NCI-H2029 treated with DMSO at 0.1 percent for 48 hours (cell line): ENCODE measurements at places on chromosomes 12 and 14.

GRCh38 chr12:76012644-76013043 is 18.9 kb downstream of the PHLDA1 start:
- DNase-seq = no peak

GRCh38 chr12:82966001-82966559 is 279.4 kb downstream of the TMTC2 start:
- no peak for DNase-seq

GRCh38 chr14:51677266-51677665 is 25.6 kb downstream of the FRMD6 start:
- no peak for DNase-seq

DNA sequence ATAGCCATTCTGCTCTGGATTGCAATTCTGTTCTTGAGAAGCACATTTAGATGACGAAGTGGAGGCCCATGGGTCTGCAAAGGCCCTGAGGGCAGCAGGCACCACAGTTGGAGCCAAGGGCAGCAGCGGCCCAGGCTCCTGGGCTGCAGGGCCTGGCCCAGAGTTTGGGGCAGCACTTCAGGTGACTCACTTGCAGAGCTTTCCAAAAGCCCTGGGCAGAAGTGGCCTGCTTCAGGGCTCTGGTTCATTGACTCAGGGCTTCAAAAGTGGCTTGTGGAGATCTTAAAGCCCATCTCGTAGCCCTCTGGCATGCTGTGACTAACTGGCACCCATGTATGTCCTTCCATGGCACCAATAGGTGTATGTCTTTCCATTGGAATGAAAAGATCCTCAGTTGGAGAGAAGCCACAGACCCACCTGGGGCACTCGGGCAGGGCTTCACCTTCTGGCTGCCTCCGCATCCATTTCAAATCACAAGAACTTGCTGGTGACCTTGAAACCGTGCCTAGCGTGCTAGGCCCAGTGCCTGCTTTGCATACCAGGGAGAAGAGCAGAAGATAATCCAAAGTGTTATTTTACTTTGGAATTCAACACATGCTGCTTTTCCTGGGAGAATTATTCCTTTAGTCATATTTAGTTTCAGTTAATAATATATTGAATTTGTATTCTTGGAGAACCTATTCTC is 106.7 kb downstream of the PRMT8 start:
- DNase-seq = no peak

DNA sequence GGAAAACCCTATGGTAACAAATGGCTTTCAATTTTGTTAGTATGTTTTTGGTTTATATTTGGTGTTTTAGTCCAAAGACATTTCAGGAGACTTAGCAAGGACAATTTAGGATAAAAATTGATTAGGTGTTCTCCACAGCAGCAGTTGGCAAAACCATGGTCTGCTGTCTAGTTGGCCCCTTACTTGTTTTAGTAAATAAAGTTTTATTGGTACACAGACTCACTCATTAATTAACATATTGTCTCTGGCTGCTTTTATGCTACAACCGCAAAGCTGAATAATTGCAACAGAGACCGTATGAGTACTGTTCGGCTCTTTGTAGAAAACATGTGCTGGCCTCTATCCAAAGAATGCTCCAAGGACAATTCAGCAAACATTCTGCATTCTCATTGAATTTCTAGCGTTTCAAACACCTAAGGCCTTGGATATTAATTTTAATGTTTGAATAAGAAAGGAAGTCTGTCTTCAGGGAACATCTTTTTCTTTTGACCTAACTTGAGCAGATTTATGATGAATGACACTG is 77.7 kb downstream of the CCDC92 start:
- no peak for DNase-seq

GRCh38 chr14:61505815-61506809 is 184.7 kb downstream of the PRKCH start:
- no peak for DNase-seq

DNA sequence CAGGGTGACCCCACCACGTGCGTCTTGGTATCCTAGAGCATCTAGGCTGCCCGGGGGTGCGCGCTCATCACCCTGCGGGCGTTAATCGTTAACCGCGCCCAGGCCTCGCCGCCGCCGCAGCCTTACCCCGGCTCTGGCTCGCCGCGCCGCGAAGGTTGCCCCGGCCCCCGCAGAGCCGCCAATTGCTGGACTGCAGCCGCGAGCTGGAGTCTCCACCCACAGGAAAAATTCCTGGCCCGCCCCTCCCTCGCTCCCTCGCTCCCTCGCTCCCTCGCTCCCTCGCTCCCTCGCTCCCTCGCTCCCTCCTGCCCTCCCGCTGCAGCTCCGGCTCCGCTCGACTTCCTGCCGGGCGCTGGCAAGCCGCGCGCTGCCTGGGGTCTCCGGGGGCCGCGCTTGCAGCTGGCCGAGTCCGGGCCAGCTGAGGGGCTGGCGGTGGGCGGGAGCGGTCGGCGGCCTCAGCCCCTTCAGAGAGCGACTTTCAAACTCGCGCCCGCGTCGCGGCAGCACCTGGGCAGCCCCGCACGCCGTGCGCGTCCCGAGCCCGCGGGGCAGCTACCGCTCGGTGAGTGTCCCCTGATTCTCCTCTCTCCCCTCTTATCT is at the start of gene PLEKHG3:
PLEKHG3 (plus strand) TSS at position 282 of the 600 bp plus-strand sequence. CDS start 23,208 bp downstream, outside the sequence.
- no peak for DNase-seq

- no peak for DNase-seq
Observed at GRCh38 chr12:109144224-109144623, 27.8 kb downstream of the ACACB start.

- no peak for DNase-seq
Observed at GRCh38 chr14:43983721-43984120, 523.4 kb downstream of the FSCB start.

DNA sequence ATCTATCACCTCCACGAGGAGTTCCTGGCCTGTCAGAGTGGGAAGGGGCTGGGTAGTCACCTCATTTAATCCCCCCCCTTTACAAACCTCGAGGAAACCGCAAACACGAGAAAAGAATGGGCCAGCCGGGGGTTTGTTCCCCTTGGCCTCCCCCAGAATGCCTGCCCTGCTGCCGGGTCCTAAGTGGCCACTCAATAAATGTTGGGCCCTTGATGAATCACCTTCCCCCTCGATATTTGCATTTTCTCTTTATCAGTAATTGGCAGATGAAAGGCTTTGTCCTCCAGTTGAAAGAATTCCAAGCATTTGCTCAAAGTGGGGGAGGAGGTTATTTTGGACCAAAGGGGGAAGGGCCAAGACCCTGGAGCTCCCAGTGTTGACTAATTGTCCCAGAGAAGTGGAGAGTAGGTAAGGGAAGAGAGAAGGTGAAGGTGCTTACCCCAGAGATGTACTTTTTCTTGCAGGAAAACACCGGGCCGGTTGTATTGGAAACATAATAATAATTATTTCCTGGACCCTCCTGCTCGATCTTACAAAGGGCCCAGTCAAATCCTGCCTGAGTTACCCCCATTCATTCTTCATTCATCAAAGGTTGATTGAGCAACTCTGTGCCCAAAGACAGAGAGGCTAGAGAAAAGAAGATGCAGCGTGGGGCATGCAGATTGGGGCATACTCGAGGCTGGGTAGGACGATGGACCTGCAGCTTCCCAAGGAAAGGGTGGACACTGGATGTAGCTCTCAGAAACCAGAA is 1.9 kb upstream of the KDM2B start:
- no peak for DNase-seq

- DNase-seq = no peak
Observed at GRCh38 chr12:10272467-10272866, 35.2 kb upstream of the KLRD1 start.

- no peak for DNase-seq
Observed at GRCh38 chr12:4736091-4736490, 15.9 kb downstream of the GALNT8 start.

GRCh38 chr12:27427824-27428223 is 18.7 kb upstream of the SMCO2 start:
- DNase-seq = no peak

DNA sequence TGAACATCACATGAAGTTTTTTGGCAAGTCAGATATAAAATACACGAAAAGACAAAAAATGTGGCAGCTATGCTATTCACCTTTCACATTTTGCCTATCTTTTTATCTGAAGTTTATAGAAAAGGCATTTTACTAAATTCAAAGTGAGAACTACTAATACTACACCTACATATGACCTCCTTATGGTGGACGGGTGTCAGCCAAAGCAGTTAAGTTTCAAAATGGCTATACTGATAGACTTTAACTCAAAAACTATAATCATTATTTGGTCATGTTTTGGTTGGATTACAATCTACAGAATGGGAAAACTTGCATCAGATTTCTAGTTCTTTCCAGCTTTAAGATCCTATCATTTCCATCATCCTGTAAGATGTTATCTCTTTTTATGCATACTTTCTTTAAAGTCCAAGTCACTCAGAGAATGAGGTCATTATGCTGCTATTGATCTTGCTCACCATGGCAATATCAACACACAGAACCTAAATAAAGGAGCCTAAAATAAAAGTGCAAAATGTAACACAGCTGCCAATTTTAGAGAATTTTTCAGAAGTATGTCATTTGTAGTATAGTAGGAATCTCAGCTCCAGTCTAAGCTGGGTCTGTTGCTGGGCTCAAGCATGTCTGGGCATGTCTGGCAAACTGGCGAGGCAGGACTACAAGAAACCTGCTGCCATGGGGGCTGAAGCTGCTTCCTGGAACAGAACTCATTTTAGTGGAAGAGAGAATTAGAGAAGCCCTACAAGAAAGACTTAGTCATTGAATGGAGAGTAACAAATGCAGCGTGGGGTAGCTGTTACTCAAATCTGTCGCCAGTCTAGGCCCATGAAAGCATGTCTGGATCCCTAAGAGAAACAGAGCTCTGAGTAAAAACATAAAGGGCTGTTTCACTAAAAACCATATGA is 7.6 kb upstream of the AEBP2 start:
- DNase-seq = no peak

DNA sequence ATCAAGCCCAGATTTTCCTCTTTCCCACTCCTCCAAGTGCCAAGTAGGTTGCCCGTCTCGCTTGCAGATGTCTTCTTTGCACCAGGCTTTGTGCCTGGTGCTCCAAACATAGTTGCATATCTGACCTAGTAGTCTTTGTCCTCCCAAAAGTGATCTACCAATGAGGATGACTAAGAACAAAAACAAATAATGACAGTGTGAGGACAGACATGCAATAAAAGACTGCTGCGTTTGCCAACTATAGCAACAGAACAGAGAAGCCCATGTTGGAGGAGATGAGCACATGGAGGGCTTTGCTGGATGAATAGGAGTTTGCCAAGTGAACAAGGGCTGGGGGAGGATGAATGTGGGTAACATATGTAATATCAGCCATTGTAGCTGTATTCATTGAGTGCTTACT is 15.6 kb downstream of the DTX1 start:
- peak; percentile 32 for DNase-seq

DNA sequence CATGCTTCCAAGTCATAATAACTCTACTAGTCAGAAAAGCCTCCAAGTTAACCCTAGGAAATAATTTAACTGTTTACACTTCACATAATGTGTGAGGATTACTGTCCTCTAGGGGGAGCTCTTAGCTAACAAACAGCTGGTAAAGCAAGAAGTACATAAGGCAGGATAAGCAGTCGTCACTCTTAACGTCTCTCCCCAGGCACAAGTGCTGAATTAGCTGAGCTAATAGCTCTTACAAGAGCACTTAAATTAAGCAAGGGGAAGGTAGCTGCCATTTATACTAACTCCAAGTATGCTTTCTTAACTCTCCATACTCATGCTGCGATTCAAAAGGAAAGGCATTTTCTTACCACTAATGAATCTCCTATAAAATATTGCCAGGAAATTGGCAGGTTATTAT is 79.3 kb upstream of the TSPAN11 start:
- peak; percentile 73 for DNase-seq

GRCh38 chr14:102094101-102094500 is 7.3 kb upstream of the HSP90AA1 start:
- no peak for DNase-seq

DNA sequence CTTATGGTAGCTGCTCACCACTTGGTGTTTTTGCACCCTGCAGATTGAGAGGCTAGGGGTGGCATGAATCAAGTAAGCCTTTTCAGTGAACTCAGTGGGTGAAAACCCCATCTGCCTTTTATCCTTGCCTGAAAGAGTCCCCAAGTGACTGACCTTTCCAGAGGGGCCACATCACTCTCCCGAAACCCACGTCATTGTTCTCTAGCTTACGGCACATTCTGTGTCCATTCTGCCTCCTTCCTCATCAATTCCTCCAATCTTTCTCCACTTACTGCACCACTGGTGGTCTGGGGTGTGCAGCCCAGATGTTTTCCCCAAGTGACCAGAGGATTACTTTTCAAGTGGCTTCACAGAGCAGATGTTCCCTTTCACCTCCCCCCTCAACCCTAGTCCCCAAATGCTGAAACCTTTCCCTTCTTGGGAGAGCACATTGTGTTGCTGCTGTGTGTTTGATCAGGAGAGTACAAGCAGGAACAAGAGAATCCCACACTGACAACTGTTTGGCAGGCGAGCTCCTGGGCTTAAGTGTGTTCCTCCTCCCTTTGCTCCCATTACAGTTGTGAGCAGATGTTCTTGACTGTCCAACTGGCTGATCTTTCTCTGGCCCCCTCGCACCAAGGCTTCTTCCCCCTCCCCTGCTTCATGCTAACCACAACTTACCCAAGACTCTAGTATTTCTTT is 138.0 kb upstream of the IGF1 start:
- no peak for DNase-seq

- no peak for DNase-seq
Observed at GRCh38 chr12:109271418-109271817, 37.7 kb downstream of the FOXN4 start.

GRCh38 chr14:65483647-65484046 is 71.1 kb downstream of the FUT8 start:
- DNase-seq = no peak

DNA sequence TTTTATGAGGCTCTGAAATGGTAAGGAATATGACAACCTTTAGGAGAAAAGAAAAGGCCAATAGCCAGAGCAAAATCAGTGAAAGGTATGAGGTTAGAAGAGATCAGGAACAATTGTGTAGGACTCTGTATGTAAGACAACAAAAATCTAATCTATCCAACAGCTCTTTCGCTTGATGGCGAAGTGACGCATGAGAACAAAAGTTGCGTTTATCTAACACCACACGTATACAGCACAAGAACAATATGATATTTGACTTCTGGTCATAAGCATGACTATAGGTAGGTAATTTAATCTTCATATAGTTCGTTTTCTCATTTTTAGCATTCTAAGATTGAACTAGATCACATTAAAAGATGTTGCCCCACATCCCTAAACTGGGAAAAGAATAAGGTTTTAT is 1.5 kb downstream of the CLECL1 start:
- DNase-seq = no peak
